Activated T-helper 1 cell treated with anti-CD3 and anti-CD28 coated beads, Interleukin-12 subunit alpha, Interleukin-12 subunit beta, Interleukin-2, Interleukin-4 antibody, amounts not matched to agents 30 ng/mL and 10 ng/mL and 1 ng/mL, durations not matched to agents 14 hours and 24 hours and 36 hours (primary cell): ENCODE measurements at places on chromosomes 3 and 15. TPM values are rescaled to one million over a fixed set of nuclear protein-coding genes. Genes with fewer than 3 reads are reported as not detected.

DNA sequence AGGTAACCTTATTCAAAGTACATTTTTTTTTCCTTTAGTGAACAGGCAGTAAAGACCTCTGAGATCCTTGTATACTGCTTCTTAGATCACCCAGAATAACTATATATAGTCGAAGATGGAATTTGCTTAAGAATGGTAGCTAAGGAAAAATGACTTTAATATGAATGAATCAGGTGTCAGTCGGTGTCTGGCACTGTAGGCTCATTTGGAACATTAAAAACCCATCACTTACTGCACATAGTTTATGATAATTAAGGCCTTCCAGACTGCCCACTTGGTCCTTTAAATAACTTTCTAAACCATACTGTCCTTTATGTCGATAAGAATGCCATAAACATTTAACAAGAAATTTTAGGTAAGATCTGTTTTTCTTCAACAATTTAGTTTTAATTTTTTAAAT, 981.8 kb downstream of the ROBO2 start:
- no peaks in the 10 kb centered on the region for H3K27me3 ChIP-seq
- H3K4me3 ChIP-seq, result no peak overlapping the region
- H3K27ac ChIP-seq, result no peak overlapping the region
- DNase-seq, result no peak
- H3K4me1 ChIP-seq, result no peaks in the 10 kb centered on the region

- DNase-seq, result no peak
- H3K27ac ChIP-seq, result no peak overlapping the region
Observed at GRCh38 chr3:129211772-129212171, 28.1 kb upstream of the CNBP start.

- no peaks in the 10 kb centered on the region for H3K36me3 ChIP-seq
- H3K27ac ChIP-seq, result no peak overlapping the region
- H3K27me3 ChIP-seq, result no peaks in the 10 kb centered on the region
- no peak overlapping the region for H3K4me3 ChIP-seq
- no peaks in the 10 kb centered on the region for H3K4me1 ChIP-seq
- no peak for DNase-seq
Observed at GRCh38 chr3:76900596-76900995, 139.3 kb upstream of the ROBO2 start.

- H3K4me3 ChIP-seq, result no peak overlapping the region
- H3K36me3 ChIP-seq, result no peaks in the 10 kb centered on the region
- H3K27me3 ChIP-seq, result no peaks in the 10 kb centered on the region
- H3K4me1 ChIP-seq, result peaks cover 6% of the 10 kb centered on the region
Observed at GRCh38 chr15:64717735-64718495, 57.5 kb downstream of the RBPMS2 start.

- no peaks in the 10 kb centered on the region for H3K4me1 ChIP-seq
- H3K27ac ChIP-seq, result no peak overlapping the region
- no peak for DNase-seq
- H3K36me3 ChIP-seq, result no peaks in the 10 kb centered on the region
Observed at GRCh38 chr3:164095279-164095678, 983.0 kb downstream of the SI start.

GRCh38 chr3:173225351-173225750, 84.3 kb upstream of the SPATA16 start:
- no peaks in the 10 kb centered on the region for H3K4me1 ChIP-seq
- H3K36me3 ChIP-seq, result no peaks in the 10 kb centered on the region
- no peak overlapping the region for H3K4me3 ChIP-seq
- H3K27ac ChIP-seq, result no peak overlapping the region
- H3K27me3 ChIP-seq, result no peaks in the 10 kb centered on the region

GRCh38 chr3:23405081-23405480, 202.0 kb downstream of the UBE2E2 start:
- peaks cover 9% of the 10 kb centered on the region for H3K4me1 ChIP-seq
- no peaks in the 10 kb centered on the region for H3K36me3 ChIP-seq
- H3K4me3 ChIP-seq, result no peak overlapping the region
- peaks cover 10% of the 10 kb centered on the region for H3K27me3 ChIP-seq

- H3K27ac ChIP-seq, result no peak overlapping the region
- H3K4me3 ChIP-seq, result peak overlapping the region; percentile 19
- peaks cover 67% of the 10 kb centered on the region for H3K4me1 ChIP-seq
- H3K27me3 ChIP-seq, result peaks cover 2% of the 10 kb centered on the region
- peaks cover 31% of the 10 kb centered on the region for H3K36me3 ChIP-seq
- DNase-seq, result no peak
Observed at GRCh38 chr3:11638495-11639358, 5.0 kb downstream of the VGLL4 start.

DNA sequence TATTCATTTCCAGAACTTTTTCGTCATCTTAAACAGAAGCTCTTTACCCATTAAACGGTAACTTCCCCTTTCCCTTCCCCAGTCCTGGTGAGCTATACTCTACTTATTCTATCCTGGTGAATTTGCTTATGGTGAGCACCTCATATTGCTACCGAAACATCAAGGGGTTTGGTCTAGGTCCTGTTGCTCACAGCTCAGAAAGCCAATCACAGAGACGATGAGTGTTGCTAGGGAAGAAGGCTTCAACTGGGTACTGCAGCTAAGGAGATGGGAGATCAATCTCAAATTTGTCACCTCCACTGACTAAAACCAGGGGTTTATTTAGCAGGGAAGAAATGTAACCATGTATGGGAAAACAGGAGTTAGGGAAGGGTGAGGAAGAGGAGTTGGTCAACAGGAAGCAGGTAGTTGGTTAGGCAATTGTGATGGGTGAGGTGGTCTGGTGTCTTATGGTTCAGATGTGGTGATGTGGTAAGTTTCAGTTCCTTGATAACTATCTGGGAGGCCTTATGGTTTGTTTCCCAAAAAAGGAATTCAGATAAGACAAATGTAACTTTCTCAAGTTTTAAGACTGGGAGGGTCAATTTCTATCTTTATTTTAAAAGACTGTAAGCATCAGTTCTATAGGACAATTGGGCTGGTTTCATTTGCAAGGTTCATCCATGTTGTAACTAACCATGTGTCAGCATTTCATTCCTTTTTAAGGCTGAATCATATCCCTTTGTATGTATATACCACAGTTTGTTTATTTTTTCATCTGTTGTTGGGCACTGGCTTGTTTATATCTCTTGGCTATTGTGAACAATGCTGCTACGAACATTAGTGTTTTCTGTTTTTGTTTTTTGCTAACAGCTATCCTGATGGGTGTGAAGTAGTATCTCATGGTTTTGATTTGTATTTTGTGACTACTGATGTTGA, 24.3 kb downstream of the ARHGAP11B start:
- no peaks in the 10 kb centered on the region for H3K27me3 ChIP-seq
- peak overlapping the region; percentile 85 for H3K27ac ChIP-seq
- H3K4me1 ChIP-seq, result peaks cover 61% of the 10 kb centered on the region
- peaks cover 50% of the 10 kb centered on the region for H3K36me3 ChIP-seq

DNA sequence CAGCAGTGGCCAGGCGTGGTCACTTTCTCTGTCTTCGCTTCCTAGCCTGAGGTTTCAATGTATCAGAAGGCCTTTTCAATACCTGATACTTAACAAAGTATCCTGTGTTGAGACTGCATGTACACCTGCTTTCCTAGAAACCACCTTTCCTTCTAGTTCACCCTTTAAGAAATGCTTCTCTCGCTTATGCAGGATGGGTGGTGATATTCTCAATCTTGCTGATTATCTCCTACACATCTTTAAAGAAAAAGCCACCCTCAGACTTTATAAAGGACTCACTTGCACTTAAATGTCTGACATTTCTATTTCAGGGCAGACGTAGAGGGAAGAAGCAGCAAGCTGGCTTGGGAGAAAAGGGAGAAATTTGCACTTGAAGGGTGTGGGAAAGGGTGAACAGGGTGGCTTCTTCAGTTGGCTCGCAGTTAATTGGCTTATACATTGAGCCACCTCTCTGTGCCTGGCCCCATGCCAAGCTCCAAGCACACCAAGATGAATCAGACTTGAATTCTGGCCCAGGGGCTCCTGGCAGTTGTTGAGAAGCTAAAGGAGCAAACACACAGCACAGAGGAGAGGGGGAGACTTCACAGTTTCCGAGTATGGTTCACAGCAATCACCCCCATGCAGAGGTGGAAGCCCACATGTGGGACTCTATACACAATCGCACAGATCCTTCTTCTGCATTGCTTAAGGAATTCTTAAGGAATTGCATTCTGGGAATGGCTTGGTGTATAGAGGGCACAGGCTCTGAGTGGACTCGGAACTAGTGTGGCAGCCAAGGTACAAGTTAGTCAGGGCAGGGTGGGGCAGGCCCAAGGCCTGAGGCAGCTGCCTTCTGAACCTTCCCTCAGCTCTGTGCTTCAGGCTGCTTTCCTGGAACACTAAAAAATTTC, 1.3 kb downstream of the ARL6IP5 start:
- H3K4me1 ChIP-seq, result peaks cover 67% of the 10 kb centered on the region
- H3K36me3 ChIP-seq, result peaks cover 35% of the 10 kb centered on the region
- H3K4me3 ChIP-seq, result peak overlapping the region; percentile 98
- H3K27me3 ChIP-seq, result no peaks in the 10 kb centered on the region
- no peak for DNase-seq

- no peak overlapping the region for H3K4me3 ChIP-seq
- peaks cover 39% of the 10 kb centered on the region for H3K27me3 ChIP-seq
- no peaks in the 10 kb centered on the region for H3K4me1 ChIP-seq
Observed at GRCh38 chr3:127964816-127965215, 49.8 kb downstream of the KBTBD12 start.

DNA sequence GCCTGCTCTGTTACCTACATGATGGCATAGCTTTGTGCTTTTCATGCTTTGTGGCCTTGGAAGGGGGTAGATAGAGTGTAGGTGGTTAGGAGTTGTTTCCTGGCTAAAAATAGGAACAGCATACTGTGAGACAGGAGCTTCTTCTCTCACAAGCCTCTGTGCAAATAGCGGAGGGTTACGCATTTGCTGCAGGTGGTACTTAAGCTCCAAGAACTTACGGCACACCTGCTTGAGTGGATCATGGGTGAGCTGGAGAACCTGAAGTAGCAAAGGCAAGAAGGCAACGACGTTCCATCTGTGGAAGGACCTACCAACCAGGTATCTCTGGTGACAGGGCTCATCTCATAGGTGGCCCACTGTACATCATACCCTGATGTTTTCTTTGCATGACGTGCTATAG, 66.0 kb downstream of the ST6GAL1 start:
- H3K27me3 ChIP-seq, result no peaks in the 10 kb centered on the region
- no peak for DNase-seq
- H3K4me3 ChIP-seq, result no peak overlapping the region
- H3K4me1 ChIP-seq, result peaks cover 62% of the 10 kb centered on the region
- no peak overlapping the region for H3K27ac ChIP-seq

GRCh38 chr3:5197022-5197421, 9.5 kb downstream of the EDEM1 start:
- H3K27me3 ChIP-seq, result no peaks in the 10 kb centered on the region
- H3K4me3 ChIP-seq, result peak overlapping the region; percentile 68
- DNase-seq, result no peak
- peaks cover 82% of the 10 kb centered on the region for H3K4me1 ChIP-seq
- peak overlapping the region; percentile 97 for H3K27ac ChIP-seq

GRCh38 chr3:171784387-171784786, 25.9 kb downstream of the PLD1 start:
- H3K27me3 ChIP-seq, result peaks cover 13% of the 10 kb centered on the region
- no peaks in the 10 kb centered on the region for H3K4me1 ChIP-seq
- DNase-seq, result no peak
- H3K36me3 ChIP-seq, result no peaks in the 10 kb centered on the region

DNA sequence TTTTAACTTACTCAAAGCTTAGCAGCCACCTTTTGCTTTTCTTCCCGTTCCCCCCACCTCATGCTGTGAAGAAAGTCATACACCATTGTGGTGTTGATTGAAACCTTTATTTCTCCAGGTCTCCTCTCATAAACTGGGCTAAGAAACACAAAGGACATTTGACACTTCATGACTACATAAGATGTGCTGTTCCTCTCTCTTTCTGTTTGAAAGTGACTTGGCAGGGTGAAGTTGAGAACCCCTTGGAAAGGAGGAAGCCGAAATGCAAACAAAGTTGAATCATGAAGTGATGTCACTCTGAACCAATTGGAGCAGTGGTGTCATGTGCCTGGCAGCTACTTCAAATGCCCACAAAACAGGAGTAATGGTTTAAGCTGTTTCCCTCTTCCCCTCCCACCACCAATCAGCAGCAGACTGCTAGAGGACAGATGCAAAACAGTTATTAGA, 174.7 kb downstream of the IGF1R start:
- no peaks in the 10 kb centered on the region for H3K4me1 ChIP-seq
- no peaks in the 10 kb centered on the region for H3K27me3 ChIP-seq
- H3K36me3 ChIP-seq, result peaks cover 5% of the 10 kb centered on the region

DNA sequence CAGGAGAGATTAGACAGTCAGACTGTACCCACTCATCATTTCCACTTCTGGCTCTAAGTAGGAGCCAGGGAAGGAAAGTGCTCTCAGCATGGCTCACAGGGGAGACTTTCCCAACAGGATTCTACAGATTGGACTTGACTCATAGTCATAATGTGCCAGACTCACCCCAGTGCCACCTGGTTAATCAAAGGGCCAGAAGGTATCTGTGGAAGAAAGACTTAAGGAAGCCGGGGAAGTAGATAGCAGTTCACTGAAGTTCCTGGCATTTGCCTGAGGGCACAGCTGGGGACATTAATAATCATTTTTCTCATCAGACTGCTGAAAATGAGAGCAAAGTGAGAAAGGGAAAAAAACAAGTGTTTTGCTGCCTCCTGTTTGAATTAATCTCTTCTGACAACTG, 717.5 kb downstream of the TUSC7 start:
- no peak overlapping the region for H3K27ac ChIP-seq

DNA sequence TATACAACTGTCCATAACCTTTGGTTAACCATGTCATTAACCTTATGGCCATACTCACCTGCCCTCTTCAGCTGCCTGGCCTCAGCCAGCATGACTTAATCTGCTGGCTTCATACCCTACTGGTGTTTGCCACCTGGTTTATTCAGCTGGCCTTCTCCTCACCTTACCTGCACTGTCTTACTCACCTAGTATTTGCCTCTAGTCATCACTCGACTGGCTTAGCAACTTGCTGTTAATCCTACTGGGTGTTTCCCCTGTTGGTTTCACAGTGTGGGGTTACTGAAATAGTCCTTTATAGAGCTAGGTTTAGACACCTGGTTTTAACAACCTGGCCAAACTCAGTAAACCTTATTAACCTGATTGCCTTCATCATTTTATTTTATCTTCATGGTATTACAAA, 96.4 kb downstream of the IL12A start:
- H3K4me3 ChIP-seq, result no peak overlapping the region
- DNase-seq, result no peak
- H3K4me1 ChIP-seq, result no peaks in the 10 kb centered on the region
- H3K27ac ChIP-seq, result no peak overlapping the region

DNA sequence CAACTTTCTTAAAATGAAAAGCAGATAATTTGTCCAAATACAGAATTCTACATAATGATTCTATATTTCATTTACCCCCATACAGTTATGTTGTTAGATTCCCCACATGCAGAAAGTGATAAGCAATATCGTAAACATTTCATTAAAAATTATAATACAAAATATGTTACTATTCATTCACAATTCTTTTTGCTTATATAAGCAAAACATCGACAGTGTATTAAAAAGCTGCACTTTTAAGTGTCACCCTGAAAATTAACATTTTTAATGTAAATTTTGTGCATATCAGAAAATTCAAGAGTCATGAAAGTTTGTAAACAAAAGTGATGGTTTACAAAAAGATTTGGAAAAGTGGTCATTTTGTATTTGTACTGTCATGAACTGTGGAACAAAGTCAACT, 19.2 kb downstream of the TMEM212 start:
- H3K4me3 ChIP-seq, result no peak overlapping the region
- no peaks in the 10 kb centered on the region for H3K4me1 ChIP-seq
- H3K36me3 ChIP-seq, result no peaks in the 10 kb centered on the region
- H3K27ac ChIP-seq, result no peak overlapping the region
- peaks cover 8% of the 10 kb centered on the region for H3K27me3 ChIP-seq
- no peak for DNase-seq

The KNL1 gene
- total RNA-seq, result 21.6 and 22.4 TPM in 2 replicates

The TMEM266 gene
- 0.10 and 0.16 TPM in 2 replicates for total RNA-seq

The LMAN1L gene
- total RNA-seq, result 0.75 and 0.93 TPM in 2 replicates

The LYSMD2 gene
- 16.0 and 16.5 TPM in 2 replicates for total RNA-seq

The MKRN2OS gene
- total RNA-seq, result not detected in 2 replicates

The ROPN1 gene
- total RNA-seq, result not detected in 2 replicates

The PLA2G4E gene
- not detected in 2 replicates for total RNA-seq

The VPS39 gene
- 63.8 and 66.0 TPM in 2 replicates for total RNA-seq
